Choroid plexus epithelial cell (primary cell): ENCODE measurements at places on chromosomes 7 and 10.
A peak's percentile ranks its signal among the peaks of the same experiment; 100 is the strongest.

DNA sequence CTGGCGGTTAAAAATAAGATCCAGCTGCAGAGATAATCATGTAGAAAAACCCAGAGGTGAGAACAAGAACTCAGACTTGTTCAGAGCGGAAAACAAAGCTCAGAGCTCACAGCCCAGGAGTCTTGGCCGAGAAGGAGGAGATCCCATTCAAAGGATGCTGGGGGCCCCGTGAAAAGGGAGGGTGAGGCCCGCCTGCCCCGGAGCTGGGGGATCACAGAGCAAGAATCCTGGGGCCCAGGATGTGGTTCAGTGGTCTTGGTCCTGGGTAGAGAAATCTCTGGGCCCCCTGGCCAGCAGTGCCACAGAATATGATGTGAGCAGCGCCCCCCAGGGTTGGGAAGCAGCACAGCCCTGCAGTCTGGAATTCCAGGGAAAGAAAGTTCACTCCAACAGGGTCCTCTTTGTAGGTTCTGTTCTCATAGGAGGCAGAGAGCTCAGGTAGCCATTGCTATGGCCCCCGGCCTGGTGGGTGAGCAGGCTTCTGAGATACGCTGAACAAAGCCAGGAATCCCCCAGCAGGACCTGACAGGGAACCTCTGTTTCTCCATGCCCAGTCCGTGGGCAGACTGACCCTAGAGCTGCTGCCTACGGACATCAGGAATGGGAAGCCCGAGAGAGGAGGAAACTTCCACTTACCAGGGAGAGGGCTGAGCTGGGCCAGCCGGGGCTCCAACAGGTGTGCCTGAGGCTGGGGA lies 77.7 kb upstream of the GNA12 start:
- peak; percentile 6 for DNase-seq

DNA sequence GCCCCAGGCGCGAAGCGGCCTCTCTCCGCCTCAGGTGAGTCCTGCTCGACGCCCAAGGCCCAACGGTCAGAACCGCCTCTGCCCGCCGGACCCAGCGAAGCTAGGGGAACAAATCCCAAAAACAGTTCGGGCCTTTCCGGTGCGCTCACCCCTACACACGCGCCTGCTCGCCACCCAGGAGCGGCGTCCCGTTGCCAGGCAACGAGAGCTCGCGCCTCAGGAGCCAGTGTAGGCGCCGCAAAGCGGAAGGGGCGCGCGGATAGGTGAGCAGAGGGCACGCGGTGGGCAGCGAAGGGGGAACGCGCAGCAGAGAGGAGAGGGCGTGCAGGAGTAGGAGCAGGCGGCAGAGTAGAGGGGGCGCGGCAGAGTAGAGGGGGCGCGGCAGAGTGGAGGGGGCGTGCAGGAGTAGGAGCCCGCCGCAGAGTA lies at the start of the genes DYDC1 and DYDC2:
Gene DYDC1 (minus strand): TSS at position 193 of the 426 bp plus-strand sequence. CDS start 4,154 bp downstream, outside the sequence.
Gene DYDC2 (plus strand): TSS at position 219 of the 426 bp plus-strand sequence. CDS start 5,663 bp downstream, outside the sequence.
- DNase-seq = peak; percentile 20

DNA sequence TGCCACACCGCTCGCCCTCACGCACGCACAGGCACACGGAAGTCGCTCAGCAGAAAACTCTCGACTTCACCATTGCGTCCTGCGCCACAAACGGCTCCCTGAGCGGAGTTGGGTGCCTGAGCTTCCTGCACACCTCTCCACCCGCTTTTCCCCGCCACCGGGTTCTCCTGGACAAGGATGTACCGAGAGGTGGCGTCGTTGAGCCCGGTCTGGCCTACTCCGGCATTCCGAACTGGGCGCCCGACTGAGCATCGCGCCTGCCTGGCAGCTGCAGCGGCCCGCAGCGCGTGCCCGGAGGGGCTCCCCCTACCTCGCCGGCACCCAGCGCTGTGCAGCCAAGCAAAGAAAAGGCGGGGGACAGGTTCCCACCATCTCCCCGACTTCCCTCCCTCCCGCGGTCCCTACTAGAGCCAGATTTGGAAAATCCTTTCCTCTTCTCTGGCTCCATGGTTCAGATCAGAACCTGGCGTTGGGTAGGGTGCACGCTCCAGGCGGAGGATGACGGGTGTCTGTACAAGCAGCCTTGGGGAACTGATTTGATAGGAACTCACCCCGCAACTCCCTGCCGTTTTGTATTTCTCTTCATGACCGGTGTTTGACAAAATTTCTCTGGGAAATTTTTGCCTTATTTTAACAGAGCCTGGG lies 1.7 kb downstream of the SORCS3 start:
- peak; percentile 5 for DNase-seq

DNA sequence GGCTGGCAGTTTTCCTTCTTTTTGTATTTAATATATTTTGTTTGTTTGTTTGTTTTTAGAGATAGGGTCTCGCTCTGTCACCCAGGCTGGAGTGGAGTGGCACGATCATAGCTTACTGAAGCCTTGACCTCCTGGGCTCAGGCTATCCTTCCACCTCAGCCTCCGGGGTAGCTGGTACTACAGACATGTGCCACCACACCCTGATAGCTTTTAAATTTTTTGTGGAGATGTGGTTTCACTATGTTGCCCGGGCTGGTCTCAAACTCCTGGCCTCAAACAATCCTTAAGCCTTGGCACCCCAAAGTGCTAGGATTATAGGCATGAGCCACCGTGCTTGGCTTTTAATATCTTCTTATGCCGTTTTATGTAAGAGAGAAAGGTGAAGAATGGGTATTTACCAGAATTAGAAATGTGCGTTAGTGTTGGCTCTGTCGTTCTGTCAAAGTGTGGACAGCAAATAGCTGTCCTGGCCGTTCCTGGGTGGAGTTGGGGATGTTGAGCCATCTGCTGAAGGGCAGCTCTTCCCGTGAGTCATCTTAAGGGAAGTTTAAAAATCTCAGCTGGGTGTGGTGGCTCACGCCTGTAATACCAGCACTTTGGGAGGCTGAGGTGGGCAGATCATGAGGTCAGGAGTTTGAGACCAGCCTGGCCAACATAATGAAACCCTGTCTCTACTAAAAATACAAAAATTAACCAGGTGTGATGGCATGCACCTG lies 14.8 kb downstream of the OGDH start:
- DNase-seq = peak; percentile 33

- no peak for DNase-seq
Measured at GRCh38 chr10:60135020-60135419, 228.7 kb upstream of the CCDC6 start.

GRCh38 chr10:98242823-98243222 lies 25.2 kb downstream of the LOXL4 start:
- peak; percentile 69 for DNase-seq

- DNase-seq = no peak
Measured at GRCh38 chr7:17745610-17746009, 194.7 kb downstream of the SNX13 start.

DNA sequence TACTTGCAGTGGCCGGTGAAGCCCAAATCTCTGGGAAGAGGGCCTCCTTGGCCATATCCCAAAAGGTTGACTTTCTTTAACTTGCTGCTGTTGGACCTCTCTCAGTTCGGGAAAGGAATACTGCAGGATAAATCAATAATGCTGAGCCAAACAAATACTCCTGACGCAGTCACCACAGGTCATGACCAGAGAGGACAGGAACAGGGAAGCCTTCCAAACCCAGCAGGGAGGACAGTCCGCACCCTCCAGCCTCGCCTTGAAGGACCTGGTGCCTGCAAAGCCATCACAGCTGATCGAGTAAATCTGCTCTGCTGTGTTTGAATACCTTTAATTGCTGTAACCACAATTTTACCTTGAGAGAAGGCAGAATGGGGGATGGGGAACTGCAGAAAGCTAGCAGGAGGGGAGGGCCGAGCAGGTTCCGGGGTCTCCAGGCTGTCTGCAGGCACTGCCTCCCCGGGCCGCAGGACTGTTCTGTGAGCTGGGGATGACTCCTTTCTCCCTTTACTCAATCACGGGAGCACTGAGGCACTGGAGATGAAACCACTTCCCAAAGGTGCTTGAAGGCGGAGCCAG lies 20.8 kb upstream of the INSIG1 start:
- no peak for DNase-seq

DNA sequence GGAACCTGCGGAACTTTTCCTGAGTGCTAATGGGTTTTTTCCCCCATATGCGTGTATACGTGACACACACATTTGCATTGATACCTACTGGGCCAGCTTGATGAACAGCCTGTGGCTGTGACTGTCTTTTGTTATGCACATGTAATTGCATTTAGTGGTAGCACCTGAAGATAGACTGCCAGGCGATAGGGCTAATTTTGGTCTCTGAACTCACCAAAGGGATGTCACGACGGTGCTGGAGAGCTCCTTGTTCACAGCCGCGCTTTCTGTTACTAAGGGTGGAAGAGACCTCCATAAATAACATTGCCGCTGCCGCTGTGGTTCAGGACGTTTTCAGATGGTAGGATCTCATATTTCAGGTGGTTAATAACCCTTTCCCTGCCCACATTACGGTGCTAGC lies 133.2 kb downstream of the CAMK1D start:
- peak; percentile 21 for DNase-seq

- DNase-seq = no peak
Measured at GRCh38 chr10:31395695-31396094, 76.7 kb downstream of the ZEB1 start.

DNA sequence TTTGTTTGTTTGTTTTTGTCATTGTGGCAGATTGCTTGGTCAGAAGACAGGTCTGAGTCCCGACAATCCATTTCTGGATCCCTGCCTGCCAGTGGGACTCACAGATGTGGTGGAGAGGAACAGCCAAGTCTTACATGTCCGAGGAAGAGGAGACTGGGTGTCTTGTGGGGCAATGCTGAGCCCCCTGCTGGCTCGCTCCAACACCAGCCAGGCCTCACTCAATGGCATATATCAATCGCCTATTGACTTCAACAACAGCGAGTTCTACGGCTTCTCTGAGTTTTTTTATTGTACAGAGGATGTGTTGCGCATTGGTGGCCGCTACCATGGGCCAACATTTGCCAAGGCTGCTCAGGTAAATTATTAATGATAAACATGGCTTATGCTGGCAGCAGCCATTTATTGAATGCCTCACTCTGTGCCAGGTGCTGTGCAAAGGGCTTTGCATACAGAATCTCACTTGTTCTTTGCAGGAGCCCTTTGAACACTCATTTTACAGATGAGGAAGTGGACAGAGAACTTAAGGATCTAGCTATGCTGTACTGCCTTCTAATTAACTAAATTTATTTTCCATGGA lies 33.3 kb downstream of the COX15 start:
- DNase-seq = no peak

GRCh38 chr10:17161775-17162174 lies 32.2 kb upstream of the CUBN start:
- no peak for DNase-seq

DNA sequence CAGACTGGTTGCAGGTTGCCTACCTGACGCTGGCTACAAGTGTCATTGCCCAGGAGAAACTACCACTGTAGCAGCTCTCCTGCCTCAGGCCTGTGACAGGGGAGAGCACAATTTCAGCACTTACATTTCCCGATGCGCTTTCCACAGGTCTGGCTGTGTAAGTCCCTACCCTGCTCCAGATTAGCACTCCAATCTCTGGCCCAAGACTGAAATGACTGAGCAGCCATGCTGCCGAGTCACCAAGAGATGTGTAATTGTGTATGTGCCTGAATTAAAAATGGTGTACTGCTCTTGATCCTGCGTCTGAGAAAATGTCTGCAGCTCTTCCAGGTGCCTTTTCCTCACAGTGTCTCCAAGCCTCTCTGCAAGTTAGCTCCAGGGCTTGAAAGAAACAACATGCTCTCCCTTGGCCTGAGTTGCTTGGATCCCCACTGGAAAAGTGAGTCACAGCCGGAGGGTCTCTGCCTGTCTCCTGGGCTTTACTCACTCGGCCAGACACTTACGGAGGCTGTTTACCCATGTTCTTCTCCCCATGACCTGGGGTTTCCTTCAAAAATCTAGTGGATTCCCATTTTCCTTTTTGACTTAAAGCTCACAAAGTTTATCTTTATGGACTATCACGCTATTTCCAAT lies 1001.7 kb upstream of the KCND2 start:
- no peak for DNase-seq

DNA sequence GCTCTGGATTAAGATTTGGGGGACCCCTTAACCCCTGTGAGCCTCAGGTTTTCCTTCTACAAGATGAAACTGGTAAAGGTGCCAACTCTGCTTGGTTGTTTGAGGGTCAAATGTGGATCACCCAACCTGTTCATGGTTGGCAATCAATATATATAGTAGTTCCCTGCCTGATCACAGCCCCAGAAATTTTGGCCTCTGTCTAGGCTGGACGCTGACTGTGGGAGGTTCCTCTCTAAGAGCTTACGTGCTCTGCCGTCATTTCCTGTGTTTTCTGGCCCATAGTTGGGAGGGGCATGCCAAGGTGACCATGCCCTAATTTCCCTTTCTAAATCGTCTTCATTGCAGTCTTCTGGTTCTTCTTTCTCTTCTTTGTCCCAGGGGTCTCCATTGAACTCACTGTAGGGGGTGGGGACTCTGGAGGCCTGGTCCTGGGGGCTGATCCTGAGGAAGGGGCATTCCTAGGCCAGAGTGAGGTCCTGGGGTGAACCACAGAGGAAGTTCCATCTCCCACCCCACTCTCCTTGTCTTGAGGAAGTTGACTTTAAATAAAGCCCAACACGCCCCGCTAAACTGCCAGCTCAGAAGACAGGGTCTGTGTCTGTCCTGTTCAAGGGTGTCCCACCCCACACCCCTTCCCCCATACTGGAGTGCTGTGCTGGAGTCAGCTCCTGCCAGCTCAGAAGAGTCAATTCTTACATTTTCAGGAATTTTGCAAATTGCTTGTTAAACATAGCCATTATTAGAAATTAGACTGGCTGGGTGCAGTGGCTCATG lies 98.9 kb upstream of the SDK1 start:
- no peak for DNase-seq

GRCh38 chr7:143390104-143390772 lies 9.1 kb downstream of the ZYX start:
- no peak for DNase-seq

DNA sequence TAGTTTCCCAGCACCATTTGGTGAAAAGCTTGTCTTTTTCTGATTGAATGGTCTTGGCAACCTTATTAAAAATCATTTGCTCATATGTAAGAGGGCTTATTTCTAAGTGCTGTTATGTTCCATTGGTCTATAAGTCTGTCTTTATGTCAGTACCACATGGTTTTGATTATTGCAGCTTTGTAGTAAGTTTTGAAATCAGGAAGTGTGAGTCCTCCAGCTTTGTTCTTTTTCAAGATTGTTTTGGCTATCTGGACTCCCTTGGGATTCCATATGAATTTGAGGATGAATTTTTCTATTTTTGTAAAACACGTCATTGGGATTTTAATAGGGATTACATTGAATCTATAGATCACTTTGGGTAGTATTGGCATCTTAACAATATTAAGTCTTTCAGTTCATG lies 5.4 kb downstream of the KIF11 start:
- peak; percentile 10 for DNase-seq

DNA sequence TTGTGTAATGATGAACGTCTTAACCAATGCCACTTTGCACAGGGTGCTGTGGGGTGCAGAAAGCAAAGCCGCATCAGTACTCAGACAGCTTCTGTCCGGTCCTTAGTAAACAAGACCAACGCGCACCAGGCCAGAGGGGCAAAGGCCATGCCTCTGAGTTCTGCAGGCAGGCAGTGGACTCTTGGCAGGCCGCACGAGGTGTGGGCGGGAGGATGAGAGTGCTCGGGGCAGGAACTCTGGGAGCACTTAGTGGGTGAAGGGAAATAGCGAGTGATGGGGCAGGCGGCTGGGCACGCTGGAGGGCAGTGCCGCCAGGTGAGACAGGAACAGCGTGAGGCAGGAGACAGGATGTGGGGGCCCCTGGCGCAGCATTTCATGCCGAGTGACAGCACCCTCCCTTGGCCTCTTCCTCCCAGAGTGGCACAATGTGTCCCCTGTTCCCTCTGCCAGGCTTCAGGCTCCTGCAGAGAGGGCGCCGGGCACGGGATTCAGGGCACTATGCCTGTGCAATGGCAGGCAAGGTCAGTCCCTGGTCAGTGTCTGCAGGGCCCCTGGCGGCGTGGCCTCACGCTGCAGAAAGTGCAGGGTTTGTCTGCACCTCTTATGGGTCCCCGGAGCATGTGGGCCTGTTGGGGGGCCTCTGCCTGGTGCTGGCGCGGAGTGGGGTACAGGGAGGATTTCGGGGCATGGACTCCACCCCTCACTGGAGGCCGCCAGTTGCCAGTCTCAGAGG lies 60.4 kb downstream of the VIPR2 start:
- no peak for DNase-seq
